ENCODE measurements at places on chromosomes 6 and 20.

DNA sequence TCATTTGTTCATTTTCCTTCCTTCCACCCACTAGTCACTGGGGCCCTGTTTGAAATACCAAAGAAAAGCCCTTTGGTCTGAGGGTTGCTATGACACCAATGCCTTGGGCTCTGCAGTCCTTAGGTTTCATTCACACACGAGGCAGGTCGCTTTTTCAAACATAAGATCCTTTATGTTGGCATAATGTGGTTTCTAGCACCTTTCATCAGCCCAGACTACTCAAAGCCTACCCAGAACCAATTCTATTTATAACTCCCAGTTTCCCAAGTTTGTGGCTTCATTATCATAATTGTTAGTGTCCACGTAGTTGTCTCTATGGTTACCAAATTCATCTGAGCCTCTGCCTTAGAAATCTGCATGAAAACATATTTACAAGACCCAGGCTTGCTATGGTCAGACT, 6.6 kb upstream of the TP53RK start:
- no peak for DNase-seq

- DNase-seq = no peak
Measured at GRCh38 chr6:148375401-148375800, 32.8 kb downstream of the SASH1 start.

GRCh38 chr6:1104988-1105670, 206.8 kb upstream of the FOXQ1 start:
- DNase-seq = no peak

DNA sequence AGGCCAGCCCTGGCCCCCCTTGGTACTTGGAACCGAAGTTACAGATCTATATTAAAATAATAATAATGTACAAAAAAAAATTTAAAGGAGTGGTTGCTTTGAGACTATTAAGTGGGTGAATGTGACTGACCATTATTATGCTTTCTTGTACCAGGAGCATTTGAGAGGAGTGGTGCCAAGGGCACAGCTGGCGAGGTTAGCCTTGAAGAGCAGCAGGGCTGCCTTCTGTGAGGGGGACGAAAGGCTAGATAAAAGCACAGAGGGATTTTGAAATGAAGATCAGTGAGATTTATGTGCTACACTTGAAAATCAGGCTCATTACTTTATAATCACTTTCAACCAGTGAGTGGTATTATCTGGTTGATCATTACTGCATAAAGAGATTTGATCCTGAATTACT, 48.6 kb downstream of the FIG4 start:
- DNase-seq = no peak

GRCh38 chr6:166334878-166335277, 7.5 kb downstream of the SFT2D1 start:
- DNase-seq = no peak

DNA sequence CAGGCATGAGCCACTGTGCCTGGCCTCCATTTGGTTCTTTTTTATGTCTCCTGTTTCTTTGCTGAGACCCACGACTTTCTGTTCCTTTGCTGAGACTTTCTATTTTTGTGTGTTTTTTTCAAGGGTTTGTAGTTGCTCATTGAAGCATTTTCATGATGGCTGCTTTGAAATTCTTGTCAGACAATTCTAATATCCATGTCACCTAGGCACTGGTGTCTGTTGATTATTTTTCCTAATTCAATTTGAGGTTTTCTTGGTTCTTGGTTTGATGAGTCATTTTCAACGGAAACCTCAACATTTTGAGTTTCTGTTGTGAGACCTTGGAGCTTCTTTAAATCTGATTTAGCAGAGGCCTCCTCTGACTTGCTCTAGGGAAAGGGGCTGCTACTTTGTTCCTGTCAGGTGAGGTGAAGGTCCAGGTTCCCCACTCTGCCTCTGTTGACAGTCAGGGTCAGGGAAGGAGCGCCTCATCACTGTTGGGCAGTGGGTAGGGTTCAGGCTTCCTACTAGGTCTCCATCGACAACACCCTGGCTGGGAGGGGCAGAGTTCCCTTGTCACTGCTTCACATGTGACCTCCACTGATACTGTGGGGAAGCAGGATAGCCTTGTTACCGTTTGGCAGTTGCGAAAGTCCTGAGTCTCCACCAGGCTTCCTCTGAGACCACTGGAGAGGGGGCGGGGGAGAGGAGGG, 67.2 kb upstream of the RNF24 start:
- peak; percentile 33 for DNase-seq

DNA sequence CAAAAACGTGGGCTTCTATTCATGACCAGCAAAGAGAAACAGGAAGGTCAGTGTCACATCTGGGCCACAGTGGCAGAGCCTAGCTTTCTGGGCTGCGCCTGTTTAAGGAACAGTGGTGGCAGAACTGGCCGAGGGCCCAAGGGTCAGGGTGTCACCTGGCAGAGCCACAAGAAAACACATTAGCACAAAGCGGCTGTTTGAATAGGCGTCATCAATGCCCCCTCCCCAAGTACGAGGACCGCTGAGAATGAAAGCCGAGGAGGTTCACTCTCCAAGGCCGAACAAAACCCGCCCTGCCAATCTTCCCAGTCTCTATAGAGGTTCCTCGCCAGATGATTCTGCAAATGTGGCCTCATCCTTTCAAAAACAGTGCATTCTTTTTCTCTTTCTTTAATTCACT, 125.2 kb upstream of the TRAF3IP2 start:
- DNase-seq = no peak

GRCh38 chr20:47672166-47672565, 113.1 kb downstream of the SULF2 start:
- no peak for DNase-seq

GRCh38 chr6:40968620-40969164, 70.3 kb downstream of the UNC5CL start:
- no peak for DNase-seq

DNA sequence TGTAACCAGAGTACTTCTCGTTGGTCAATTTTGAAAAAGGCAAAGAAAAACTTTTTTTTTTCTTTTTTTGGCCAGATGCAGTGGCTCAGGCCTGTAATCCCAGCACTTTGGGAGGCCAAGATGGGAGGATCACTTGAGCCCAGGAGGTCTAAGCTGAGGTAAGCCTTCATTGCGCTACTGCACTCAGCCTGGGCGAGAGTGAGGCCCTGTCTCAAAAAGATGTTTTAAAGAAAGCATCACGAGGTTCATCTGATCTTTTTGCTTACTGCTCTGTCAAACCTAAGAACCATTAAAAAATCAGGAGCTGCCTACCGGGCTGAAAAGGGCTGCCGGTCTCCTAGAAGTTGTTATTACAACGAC, 607 bp downstream of the LYRM2 start:
- no peak for DNase-seq
